ENCODE measurements at places on chromosomes 13 and 19.

GRCh38 chr19:40217934-40218890 is at the start of gene TTC9B:
TTC9B (minus strand) TSS chr19:40218384; CDS start chr19:40218381, 3 bp downstream.
- peak; percentile 73 for DNase-seq

DNA sequence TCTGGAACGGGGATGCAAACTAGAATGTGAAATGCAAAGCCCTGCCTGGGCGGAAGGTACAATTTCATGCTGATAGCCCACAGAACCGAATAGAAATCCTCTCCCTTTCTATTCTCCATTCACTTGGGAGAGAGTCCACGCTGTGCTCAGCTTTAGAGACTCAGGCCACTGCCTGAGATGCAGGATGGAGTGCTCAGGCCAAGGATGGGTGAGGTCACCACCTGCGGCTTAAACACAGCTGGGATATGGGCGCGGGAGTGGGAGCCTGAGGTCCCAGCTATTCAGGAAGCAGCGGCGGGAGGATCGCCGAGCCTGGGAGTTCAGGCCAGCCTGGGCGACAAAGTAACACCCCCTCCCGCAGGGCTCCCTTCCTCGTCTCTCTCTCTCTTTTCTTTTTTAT is 446 bp upstream of the ZNF83 start:
- no peak for DNase-seq

- no peak for DNase-seq
These were observed 52.5 kb downstream of the C13orf42 start for GRCh38 chr13:51058461-51059167.

GRCh38 chr19:30406220-30407067 is 34.3 kb downstream of the ZNF536 start:
- DNase-seq = peak; percentile 75

DNA sequence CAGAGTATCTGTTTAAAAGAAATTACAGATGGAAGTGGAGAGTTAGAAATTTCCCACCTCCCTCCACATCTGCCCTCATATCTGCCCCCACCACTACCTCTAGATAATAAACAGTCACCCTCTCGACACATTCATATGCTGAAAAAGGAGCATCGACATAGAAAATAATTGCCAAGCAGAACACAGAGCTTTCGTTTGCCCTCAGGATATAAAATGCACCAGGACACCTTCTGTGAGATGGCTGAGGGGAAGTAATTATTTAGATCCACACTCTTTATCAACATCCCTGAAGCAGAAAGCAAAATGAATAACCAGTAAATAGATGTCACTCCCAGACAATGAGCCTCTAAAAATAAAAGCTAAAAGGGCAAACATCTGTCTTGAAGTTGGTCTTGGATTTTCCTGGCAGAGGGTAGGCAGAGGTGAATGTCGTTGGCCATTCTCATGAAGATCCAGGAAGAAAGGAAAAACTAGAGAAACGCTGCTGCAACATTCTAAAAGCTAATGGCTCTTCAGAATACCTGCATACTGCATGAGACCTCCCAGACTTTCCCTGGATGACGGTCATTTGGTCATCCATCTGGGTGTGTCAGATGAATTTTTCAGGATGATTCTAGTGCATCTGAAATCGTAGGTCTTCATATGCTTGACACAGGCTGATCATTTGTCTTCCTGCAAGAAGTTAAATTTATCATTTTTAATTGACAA is 527.5 kb downstream of the RFC3 start:
- DNase-seq = no peak

DNA sequence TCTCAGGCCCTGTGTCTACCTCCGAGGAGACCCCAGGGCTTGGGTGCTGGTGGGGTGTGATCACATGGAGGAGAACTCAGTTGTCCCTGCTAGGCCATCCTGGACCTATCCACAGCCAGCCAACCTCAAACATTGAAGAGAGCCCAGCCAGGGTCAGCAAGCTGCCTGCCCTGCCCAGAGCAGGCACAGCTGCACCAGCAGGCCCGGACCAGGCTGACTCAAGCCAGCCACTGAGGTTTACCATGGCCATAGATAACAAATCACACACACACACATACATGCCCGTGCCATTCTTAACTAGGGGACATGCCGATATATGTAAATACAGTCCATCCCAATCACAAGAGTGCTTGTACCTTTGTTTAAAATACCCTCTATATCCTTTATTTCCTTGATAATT is 8.1 kb downstream of the ARHGEF7 start:
- DNase-seq = no peak

GRCh38 chr19:10815969-10816644 is 19.9 kb downstream of the TMED1 start:
- DNase-seq = no peak

- DNase-seq = no peak
These were observed 15.5 kb downstream of the ZNF610 start for GRCh38 chr19:52351512-52351911.

Measured in eye (tissue), 1 donor.